ENCODE measurements at places on chromosomes 4 and X.

DNA sequence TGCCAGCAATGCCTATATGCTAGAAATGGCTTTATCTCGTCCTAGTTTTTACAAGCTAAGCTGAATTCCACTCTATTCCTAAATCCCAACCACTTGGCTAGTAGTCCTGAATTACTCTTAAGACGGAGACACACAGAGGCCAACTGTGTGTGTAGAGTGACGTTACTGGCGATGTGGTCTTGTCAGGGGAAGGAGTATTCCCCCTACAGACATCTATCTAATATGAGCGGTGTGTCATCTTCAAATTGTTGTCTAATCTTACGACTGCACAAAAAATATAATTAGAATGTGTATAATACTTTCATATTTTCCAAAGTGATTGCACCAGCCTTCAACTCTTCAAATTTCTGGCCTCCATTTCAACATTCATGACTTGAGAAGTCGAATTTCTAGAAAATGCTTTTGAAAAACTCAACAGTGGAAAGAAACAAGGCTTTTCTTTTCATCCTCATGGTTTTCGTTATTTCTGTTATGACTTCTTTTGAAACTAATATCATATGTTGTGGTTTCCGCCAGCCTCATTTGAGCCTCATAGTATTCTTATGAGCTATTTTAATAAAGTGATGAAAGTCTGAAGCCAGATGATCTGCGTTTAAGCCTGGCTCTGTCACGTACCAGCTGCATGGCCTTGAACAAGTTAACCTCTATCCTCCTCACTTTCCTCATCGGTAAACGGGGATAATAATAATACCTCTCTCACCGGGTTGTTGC is 132.3 kb downstream of the SOWAHB start:
- no peak for DNase-seq

DNA sequence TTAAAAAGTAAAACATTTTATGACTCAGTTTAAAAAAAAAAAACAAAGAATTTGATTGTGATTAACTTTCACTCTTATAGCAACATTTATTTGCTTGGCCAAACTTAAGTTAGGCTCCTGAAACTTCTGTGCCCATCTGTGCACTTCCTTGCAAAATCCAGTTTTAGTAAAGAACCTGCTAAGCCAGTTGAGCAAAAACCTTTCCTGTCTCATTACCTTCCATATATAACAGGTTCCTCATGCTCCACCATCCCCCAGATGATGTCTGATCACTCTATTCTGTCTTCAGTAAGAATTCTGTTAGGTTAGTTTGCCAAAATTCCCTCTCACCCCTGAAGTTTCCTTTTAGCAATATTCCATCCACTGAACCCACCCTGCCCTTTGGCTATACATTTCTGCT is 1200.5 kb downstream of the C4orf33 start:
- no peak for DNase-seq

- DNase-seq, result no peak
These were observed 245.4 kb downstream of the HNRNPD start for GRCh38 chr4:82128355-82128754.

DNA sequence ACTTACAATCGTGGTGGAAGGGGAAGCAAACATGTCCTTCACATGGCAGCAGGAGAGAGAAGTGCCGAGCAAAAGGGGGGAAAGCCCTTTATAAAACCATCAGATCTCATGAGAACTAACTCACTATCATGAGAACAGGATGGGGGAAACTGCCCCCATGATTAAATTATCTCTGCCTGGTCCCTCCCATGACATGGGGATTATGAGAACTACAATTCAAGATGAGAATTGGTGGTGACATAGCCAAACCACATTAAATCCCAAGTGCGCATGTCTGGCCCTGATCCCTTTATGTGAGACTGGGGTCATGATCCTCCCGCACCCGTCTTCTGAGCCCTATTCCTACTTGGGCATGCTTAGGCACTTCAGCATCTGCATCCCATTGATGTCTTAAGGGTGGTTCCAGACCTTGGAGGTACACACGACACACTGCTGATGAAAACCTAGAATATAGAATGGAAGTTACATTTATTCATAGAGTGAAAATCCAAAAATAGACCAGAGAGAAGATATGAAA is 116.0 kb downstream of the PTTG2 start:
- no peak for DNase-seq

DNA sequence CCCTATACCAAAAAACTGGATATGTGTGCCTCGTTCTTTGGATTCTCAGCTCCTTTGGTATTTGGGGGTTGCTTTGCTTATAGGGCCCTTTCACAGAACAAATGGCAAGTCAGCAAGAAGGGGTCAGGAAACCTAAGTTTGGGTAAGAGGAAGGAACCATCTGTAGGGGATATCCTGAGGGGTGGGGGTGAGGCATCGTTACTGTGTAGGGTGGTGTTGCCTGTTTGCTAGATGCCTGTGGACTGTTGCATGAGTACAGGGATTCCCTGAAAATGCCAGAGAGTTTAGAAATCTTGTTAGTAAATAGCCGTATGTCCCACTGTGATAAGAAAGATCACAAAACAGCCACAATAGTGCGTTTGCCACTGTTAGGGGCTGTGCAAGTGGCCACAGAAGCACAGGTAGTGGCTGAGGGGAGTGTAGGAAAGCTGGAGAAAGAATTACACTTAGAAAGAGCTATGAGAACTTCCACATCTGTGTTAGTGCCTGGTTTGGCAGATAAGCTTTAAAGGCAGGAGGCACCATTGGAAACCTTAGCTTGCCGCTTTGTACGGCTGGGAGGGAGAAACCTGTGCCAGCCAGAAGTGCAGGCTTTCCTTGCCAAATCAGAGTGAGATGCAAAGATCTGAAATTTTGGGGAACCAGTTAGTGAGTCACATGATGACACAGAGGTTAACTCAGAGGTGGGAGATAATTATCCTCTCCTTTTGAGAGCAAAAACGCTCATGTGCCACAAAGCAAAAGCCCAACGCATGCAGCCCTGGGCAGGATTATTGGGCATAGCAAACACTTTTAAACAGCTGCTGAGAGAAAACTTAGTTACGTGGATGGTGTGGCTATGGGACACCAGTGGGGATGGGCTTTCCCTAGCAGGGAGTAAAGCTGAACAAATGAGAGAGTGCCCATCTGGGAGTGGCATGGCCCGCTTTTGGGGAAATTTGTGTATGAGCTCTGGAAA is 343.7 kb downstream of the ARAP2 start:
- no peak for DNase-seq

DNA sequence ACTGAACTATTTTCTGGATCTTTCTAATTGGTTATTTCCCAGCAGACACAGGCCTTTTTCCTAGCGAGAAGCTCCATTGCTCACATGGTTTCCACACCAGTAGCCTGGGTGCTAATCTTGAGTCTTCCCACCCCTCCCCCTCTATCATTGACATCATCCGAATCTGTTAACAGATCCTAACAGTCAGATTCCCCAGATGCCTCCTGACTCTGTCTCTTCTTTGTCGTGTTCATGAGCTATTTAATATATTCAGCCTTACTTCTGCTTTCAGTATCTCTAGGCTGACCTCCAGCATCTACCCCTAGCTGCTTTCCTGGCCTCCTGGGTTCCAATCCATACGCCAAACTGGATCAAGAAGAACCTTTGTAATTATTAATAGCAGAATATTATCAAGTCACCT is 85.0 kb downstream of the CLNK start:
- no peak for DNase-seq

- no peak for DNase-seq
These were observed 2.5 kb downstream of the PGRMC1 start for GRCh38 chrX:119238557-119238956.

DNA sequence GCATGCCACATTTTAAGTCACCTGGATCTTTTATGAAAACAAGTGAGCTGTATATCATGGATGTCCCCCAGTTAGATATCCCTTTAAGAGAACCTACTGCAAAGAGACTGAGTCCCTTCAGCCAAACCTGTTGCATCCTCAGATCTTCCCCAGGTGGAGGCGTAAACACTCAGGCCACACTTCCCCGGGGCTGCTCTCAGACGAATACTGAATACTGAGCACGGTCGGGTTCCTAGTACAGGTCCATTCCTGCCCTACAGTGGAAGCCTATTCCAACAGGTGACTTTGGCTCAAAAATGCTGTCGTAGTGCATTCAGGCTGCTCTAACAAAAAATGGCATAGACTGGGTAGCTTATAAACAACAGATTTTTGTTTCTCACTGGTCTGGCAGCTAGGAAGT is 320.2 kb upstream of the CLNK start:
- no peak for DNase-seq

DNA sequence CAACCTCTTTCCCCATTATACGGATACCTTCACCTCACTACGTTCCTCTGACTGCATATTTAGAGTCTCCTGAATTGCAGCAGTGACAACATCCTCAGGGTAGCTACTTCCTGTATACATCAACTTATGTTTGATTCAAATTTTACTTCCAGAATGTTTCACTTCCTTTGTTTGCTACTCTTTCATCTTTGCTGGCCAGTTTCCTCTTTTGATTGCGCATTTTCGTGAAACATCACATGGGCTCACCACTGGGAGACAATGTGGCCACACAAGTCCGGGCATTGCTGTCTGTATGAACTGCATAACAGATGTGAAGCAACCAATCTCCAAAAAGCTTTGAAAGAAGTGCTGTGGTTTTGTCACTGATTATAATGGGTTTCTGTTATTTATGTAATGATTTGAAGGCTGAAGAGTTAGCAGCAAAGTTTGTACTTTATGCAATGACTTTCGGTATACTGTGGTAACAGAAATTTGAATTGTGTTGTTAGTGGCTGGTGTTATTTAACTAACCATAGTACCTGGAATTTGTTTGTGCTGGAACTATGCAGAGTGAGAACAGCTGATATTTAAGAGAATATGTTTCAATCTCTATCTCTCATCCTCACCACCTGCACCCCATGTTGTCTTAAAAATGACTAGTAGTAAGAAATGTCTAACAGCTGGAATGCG is 7.4 kb downstream of the SNCA start:
- no peak for DNase-seq

- no peak for DNase-seq
These were observed 283.8 kb upstream of the ARSJ start for GRCh38 chr4:114263233-114263632.

DNA sequence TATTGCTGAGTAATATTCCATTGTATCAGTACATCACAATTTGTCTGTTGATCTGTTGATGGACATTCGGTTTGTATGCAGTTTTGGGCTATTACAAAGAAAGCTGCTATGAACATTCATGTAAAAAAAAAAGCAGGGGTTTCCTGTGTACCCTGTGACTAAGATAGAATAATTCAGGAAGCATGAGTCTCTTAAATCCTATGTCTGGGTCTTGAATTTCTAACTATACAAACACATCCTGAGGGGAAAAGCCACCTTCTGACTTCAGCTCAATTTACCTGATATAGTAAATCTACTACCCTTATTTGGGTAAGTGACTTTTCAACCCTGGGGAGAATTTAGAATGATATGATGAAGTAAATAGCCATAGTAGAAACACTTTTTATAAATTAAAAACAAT is 94.6 kb upstream of the FUNDC1 start:
- no peak for DNase-seq

GRCh38 chrX:8010105-8010504 is 82.9 kb upstream of the PNPLA4 start:
- no peak for DNase-seq

DNA sequence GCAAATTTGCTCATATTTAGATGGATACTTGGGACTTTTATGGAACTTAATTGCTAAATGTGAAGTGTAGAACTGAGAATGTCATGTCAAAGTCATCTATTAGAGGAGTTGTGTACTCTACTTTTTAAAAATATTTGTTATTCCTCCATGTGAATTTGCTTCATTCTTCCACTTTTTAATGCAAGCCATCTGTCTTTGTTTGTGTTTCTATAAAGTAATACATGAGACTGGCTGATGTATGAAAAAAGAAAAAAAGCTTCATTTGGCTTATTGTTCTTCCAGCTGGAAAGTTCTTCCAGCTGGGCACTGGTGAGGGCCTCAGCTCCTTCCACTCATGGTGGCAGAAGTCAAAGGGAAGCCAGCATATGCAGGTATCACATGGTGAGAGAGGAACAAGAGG is 114.6 kb upstream of the GRID2 start:
- no peak for DNase-seq

DNA sequence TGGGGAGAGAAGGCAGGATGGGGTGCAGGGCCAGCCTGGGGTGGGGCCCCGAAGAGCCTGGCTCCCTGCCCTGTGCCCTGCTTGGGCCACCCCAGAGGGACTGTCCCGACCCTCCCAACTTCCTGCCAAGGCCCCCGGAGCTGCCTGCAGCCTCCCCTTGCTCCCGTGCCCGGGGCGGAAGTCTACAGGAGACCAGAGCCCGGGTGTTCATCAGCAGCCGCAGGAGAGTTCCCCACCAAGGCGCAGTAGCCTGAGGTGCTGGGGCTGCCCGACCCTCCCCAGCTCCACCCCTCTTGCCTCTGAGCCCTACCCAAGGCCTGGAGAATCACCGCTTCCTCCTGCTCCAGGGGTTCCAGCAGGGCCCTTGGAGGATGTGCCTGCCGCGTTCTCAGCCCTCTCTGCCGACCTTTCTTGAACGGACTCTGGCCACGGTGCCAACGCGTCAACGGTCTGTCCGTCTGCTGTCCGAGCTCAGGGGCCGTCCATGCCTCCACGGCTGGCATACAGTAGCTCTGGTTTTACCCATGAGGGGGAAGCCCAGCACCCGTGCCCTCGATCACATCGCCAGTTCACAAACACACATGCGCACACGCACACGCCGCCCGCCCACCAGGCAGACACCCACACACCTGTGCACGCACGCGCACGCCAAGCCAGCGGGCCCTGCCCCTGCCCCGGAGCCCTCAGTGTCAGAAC is 36.0 kb upstream of the SPON2 start:
- no peak for DNase-seq

DNA sequence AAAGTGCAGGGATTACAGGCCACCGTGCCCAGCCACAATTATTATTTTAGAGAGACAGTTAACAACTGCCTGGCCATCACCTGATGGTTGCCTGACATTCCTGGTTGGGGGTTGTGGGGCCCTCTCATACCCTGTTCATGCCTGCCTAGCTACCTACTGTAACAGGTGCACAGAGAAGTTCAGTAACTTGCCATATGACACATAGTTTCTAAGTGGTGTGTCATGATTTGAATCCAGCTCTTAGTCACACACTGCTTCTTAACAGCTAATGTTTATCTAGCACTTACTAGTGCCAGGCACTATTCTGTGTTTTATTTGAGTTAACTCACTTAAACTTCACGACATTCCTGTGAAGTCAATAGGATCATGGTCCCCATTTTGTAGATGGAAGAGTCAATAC is 122.7 kb upstream of the JADE1 start:
- no peak for DNase-seq

Data from CMK (cell line).